Activated CD8-positive, alpha-beta memory T cell treated with anti-CD3 and anti-CD28 coated beads, Interleukin-2, amount 10 ng/mL, durations not matched to agents 7 days and 5 days (primary cell): ENCODE measurements at places on chromosomes 6 and 20. TPM values are rescaled to one million over a fixed set of nuclear protein-coding genes. Genes with fewer than 3 reads are reported as not detected.

The SLC24A3 gene
- not detected for total RNA-seq

The PPP1R14C gene
- 0.09 TPM for total RNA-seq

The MAS1 gene
- total RNA-seq: not detected

The MAPK14 gene
- total RNA-seq: 65.7 TPM

The HSP90AB1 gene
- total RNA-seq: 1,112 TPM

DNA sequence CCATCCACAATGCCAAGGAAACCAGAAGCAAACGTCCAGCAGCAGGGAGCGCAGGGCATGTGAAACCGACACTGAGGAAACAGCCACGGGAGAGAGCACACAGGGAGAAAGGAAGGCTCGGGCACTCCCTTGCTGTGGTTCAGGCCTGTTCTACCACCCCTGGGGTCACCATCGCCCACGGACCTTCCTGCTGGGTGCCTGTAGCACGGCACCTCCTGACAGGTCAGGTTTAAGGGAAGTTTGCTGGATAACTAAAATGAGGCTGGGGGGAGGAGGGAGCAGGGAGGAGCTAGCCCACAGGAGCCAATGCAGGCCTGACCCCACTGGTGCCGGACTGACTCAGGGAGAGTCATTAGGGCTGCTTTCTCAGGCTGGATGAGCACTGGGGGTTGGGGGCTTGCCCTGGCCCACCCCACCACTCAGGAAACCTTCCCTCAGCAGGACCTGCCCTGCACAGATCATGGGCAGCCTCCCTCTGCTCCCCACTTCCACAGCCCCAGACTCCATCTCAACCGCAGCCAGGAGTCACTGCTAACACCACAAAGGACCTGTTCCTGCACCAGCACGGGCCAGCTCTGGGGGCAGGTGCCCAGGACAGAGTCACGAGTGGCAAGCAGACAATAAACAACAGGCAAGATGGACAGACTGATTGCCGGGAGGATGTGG lies 2.3 kb downstream of the UCKL1 start:
- no peak for DNase-seq

GRCh38 chr6:37058084-37058586 lies 52.7 kb downstream of the FGD2 start:
- no peak for DNase-seq

DNA sequence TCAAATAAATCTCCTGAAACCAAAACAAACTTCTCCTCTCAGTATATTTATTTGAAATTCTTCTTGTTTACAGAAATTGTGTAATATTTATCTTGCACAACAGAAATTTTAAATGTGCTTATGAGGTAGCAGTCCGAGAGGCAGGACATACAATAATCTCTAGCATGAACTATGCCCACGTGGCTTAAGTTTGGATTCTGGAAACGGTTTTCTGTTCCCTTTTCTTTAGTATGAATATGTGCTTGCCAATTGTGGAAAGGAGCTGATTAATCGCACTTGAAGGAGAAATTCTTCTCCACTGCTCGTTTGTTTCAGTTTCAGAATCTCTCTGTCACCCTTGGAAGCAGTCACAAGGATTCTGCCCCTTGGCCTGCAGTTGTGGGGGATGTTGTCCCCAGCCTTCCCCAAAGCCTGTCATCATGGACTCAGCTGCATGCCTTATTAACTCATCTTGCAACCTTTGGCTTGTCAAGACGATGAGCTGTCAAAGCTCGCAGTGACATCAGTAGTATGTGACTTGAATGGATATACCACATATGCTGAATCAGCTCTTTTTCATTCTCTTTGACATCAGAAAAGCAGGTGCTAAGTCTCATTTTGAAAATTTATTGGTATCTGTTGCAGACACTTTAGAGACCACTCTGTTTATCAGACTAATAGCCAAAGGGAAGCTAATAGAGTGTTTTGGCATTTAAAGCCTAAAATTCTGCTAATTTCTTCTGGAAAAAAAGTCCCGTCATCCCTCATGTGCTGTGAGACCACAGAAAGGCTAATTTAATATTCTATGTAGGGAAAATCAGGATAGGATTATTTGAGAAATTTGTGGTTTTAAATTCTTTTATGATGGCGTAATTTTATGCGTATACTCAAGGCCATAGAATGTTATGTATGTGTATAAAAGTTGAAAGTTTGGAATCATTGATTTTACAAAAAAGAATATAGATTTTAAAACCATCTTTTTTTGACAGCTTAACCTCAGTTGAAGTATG lies 186.8 kb downstream of the ARID1B start:
- peak; percentile 65 for DNase-seq

GRCh38 chr6:114276783-114277182 lies 66.0 kb downstream of the HS3ST5 start:
- DNase-seq: no peak

- no peak for DNase-seq
These were observed 332.3 kb downstream of the BCKDHB start for GRCh38 chr6:80438772-80439171.

DNA sequence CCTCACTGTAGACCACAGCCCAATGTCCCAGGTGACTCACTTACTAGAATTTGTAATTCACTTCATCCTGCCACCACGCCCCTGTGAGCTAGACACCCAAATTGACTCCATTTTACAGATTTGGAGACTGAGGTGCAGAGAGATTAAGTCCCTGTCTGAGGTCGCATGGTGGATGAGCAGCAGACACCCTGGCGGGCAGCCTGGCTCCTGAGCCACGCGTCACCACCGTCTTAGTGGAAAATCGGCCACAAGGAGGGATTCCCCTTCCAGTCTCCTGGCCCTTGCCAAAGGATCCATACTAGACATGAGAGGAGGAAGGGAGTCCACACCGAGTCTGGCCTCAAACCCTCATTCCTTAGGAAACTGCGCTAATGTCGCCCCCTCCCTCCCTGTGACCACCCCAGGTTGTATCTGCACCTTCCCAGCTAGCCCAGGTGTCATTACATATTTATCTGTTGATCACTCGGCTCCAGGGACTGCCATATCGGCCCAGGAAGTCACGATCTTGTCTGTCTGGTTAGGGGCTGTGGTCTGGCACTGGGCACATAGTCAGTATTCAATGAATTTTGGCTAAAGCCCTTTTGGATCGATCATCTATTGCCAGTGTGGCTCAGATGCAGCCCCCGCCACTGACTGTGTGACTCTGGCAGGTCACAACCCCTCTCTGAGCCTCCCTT lies 25.7 kb upstream of the PTGIS start:
- DNase-seq: peak; percentile 79

GRCh38 chr6:41770381-41771057 lies 9.2 kb downstream of the FRS3 start:
- no peak for DNase-seq

GRCh38 chr6:128111096-128111495 lies 210.2 kb upstream of the THEMIS start:
- no peak for DNase-seq

- DNase-seq: no peak
These were observed 18.9 kb upstream of the AKAP7 start for GRCh38 chr6:131116321-131116720.
